CD8-positive, alpha-beta memory T cell (primary cell): ENCODE measurements at places on chromosomes 3 and 15. TPM values are rescaled to one million over a fixed set of nuclear protein-coding genes. Genes with fewer than 3 reads are reported as not detected.

- no peak overlapping the region for H3K27ac ChIP-seq
- H3K27me3 ChIP-seq = no peaks in the 10 kb centered on the region
- no peaks in the 10 kb centered on the region for H3K4me1 ChIP-seq
- no peak for DNase-seq
- no peak overlapping the region for H3K4me3 ChIP-seq
These were observed 19.2 kb downstream of the ZBTB38 start for GRCh38 chr3:141387516-141387915.

DNA sequence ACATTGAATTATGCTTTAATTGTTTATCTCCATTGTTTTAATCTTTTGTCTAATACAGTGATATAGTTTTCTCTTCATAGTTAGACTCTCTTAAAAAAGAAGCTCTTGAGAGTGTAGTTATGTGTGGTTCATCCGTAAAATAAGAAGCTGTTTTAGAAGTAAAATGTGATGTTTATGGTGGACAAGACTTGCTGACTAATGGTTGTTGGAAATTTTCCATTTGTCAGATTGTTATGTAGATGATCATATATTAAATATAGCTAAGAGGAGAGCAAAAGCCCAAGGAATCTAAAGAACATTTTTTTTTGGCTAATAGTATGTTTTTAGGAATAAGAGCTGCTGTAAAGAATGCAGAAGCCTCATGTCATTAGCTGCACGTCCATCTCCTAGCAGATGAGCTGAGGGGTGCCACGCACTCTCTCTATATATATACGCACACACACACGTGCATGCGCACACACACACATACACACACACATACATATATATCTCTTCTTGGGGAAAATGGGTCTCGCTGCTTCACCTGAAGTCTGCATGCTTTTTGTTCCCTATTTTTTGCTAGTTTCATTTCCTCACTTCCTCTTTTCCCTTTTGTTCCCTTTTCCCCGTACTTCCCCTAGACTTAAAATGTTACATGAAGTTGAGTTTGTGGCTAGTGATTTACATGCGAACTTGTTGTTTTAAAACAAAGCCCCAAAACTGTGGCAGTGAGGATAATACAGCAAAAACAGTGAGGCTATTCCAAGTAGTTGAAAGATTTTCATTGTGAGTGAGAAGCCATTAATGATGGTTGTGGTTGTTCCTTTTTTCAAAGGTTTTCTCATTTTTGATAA is 107.8 kb downstream of the MBNL1 start:
- H3K4me1 ChIP-seq = peaks cover 70% of the 10 kb centered on the region
- peaks cover 12% of the 10 kb centered on the region for H3K36me3 ChIP-seq
- no peaks in the 10 kb centered on the region for H3K27me3 ChIP-seq
- H3K27ac ChIP-seq = no peak overlapping the region
- DNase-seq = no peak
- no peak overlapping the region for H3K4me3 ChIP-seq

GRCh38 chr15:69595009-69595791 is 142.6 kb downstream of the RPLP1 start:
- H3K4me1 ChIP-seq = peaks cover 10% of the 10 kb centered on the region
- no peak overlapping the region for H3K27ac ChIP-seq
- no peaks in the 10 kb centered on the region for H3K36me3 ChIP-seq
- no peak for DNase-seq
- no peak overlapping the region for H3K4me3 ChIP-seq

- no peak overlapping the region for H3K4me3 ChIP-seq
- no peak overlapping the region for H3K27ac ChIP-seq
- peaks cover 4% of the 10 kb centered on the region for H3K4me1 ChIP-seq
These were observed 1.8 kb upstream of the PLXND1 start for GRCh38 chr3:129608087-129608935.

GRCh38 chr3:172096881-172097420 is 57.6 kb downstream of the FNDC3B start:
- H3K4me3 ChIP-seq = no peak overlapping the region
- no peaks in the 10 kb centered on the region for H3K27me3 ChIP-seq
- peaks cover 40% of the 10 kb centered on the region for H3K4me1 ChIP-seq
- H3K36me3 ChIP-seq = no peaks in the 10 kb centered on the region
- H3K27ac ChIP-seq = no peak overlapping the region

DNA sequence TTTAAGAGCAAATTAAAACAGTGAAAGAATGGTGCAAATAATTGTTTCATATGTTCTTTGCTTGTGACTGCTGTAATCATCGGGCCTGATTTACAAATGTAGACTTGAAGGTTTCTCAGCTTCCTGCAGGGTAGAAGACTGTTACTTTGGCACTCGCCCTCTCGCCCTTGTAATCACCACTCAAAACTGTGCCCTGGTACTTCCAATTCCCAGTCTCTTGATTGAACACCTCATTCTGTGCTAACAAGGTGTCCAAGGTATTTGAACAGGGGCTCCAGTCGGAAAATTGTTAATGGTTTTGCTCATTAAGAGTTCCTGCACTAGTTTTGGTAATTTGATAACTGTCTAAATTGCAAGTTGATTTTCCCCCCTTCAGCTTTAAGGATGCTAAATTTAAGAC is 209.5 kb downstream of the ZIC1 start:
- H3K36me3 ChIP-seq = no peaks in the 10 kb centered on the region
- H3K4me1 ChIP-seq = no peaks in the 10 kb centered on the region
- H3K27me3 ChIP-seq = no peaks in the 10 kb centered on the region
- H3K27ac ChIP-seq = no peak overlapping the region

GRCh38 chr3:42853739-42854302 is 21.9 kb downstream of the CYP8B1 start:
- H3K4me1 ChIP-seq = no peaks in the 10 kb centered on the region
- H3K27me3 ChIP-seq = no peaks in the 10 kb centered on the region

SH2D7 gene
- not detected for total RNA-seq

ZNF774 gene
- 0.64 TPM for total RNA-seq

PLSCR5 gene
- total RNA-seq = not detected

CSPG5 gene
- total RNA-seq = 0.53 TPM

AMIGO3 gene
- 0.15 TPM for total RNA-seq
